ENCODE measurements at places on chromosomes 3 and 15.

DNA sequence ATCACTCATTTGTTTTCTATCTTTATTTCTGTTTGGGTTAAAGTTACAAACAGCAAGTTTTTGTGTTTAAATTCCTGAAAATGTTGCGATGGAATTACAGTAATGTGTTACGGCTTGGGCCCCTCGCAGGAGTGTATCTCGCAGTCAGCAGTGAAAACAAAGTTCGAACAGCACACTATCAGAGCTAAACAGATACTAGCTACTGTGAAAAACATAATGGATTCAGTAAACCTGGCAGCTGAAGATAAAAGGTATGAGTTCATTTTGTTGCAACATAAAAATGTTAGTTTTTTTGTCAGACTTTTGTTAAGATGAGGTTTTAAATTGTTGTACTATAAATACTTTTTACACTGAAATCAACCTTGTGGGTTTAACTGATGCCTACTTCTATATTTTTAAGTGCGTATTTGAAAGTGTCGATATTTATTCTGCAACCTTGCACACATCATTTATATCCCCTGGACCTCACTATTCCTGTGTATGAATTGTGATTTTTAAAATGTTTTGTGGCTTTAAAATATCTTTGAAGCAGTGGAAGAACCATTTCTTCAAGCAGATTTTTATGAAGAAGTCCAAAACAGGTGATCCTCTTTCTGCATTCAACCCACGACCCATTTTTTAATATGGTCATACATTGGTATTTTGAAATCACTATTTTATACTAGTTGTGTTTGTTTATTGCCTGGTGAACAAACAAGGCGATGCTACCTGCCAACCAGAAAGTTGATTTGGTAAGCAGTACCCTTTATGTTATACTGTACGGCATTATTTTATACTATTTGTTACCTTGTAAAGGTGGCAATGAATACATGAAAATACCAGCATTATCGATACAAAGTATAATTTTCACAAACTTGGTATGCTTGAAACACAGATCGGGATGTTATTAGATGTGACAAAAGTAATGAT lies 27.8 kb downstream of the MFN1 start:
- DNase-seq = no peak

DNA sequence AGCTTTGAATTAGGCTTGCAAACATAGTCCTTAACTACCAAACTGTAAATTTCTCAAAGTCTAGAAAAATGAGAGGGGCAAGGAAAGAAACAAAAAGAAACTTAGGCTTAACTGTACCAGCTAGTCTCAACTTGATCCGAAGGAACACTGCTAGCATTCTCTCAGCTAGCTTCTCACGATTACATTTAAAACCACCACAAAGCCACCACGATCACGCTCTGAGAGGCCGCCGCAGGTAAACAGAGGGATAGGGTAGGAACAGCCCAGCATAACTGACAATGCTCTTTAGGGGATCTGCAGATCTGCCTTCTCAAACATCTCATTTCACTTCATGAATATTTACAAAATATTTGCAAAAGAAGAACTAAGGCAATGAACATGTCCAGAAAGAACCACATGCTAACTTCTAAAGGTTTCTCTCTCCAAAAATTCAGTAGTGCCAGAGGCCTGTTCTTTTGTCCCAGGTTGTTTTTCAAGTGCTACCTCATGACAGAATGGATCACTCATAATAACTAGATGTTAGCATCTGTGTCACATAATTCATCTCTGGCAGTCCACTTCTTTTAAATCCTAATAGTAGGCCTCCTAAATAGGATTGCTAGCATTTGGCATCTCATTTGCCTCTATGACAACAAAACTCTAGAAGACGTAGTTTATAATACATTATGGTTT lies 18.9 kb downstream of the VGLL4 start:
- DNase-seq = no peak

DNA sequence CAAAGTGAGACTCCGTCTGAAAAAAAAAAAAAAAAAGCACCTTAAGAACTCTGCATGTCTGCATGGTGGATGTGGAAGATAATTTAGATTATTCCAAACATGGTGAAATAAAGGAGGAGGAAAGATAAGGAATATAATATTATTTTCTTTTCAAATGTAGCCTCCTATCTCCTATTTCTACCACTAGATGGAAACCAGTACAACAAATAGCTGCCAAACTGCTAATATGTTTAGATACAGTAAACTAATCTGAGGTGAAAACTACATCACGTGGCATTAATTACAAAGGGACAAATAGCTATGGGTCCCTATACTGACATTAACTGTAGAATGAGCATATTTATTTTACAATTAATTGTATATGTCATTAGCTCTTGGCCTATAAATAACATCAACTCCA lies 197.8 kb downstream of the TBC1D5 start:
- DNase-seq = no peak

- no peak for DNase-seq
Measured at GRCh38 chr3:48268936-48269561, 28.1 kb downstream of the ZNF589 start.

All from fibroblast of skin of left biceps (primary cell).